ENCODE measurements at places on chromosomes 3 and 15.

- no peak for DNase-seq
Observed at GRCh38 chr3:150850191-150850590, 55.0 kb downstream of the MINDY4B start.

GRCh38 chr3:155110996-155111901 is 31.1 kb downstream of the MME start:
- no peak for DNase-seq

GRCh38 chr15:100348578-100348977 is 6.8 kb upstream of the ADAMTS17 start:
- DNase-seq = no peak

GRCh38 chr15:71508081-71508682 is 302.2 kb upstream of the NR2E3 start:
- DNase-seq = no peak

- DNase-seq = no peak
Observed at GRCh38 chr3:175047786-175048185, 188.7 kb downstream of the NAALADL2 start.

GRCh38 chr3:61979638-61980037 is 393.7 kb downstream of the FEZF2 start:
- no peak for DNase-seq

- DNase-seq = no peak
Observed at GRCh38 chr15:37818152-37818677, 116.2 kb upstream of the TMCO5A start.

DNA sequence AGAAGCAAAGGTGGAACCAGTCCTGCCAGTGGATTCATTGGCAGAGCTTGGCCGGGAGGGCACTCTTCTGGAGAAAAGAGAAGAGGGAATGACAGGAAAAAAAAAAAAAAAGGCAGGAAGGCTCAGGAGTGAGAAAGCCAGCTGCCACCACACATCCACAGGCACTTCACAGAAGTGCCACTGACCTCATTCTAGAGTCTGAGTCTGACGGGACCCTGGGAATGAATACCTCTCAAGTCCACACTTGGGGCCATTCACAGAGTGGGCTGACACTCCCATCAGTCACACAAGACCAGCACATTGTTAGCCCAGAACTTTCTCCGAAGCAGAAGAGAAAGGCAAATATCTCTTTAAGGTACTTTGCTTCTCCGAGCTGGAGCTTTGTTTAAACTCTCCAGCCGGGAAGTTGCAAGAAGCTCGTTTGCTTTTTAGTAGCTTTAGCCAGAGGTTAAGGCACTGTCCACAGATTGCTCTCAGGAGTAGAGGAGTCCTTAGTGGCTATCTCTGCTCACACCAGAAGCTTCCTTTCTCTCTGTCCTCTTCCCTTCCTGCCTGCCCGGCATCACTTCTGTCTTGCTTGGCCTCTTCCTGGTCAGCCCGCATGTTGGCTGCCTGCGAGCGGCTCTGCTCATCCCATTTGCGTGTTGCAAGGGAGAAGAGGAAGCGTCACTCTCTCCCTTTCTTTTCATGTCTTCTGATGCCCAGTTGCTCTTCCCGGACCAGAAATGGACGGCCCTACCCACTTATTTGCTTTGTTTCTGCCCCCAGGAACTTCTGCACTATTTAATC is 53.8 kb downstream of the CMTM6 start:
- DNase-seq = no peak

DNA sequence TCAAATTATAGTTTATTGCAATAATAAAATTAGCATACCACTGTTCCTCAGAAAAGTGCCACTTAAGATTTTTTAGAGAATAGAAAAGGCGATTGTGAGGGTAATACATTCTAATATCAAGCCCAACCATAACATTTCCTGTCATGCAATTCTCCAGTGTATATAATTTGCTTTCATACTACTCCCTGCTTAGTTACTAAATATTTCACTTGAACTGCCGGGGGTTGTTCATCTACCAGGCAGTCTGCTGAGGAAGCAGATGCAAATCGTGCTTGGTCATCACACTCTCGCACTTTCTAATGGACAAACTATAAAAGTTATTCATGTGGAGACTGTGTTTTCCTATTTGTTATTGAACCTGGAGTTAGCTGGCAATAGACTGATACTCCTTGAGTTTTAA is 645.6 kb upstream of the CBLB start:
- no peak for DNase-seq

GRCh38 chr3:141148770-141149169 is 82.9 kb upstream of the PXYLP1 start:
- DNase-seq = no peak

GRCh38 chr3:49027634-49028033 is 1.6 kb downstream of the IMPDH2 start:
- DNase-seq = no peak

GRCh38 chr3:69499899-69500421 is 114.1 kb upstream of the FRMD4B start:
- no peak for DNase-seq

DNA sequence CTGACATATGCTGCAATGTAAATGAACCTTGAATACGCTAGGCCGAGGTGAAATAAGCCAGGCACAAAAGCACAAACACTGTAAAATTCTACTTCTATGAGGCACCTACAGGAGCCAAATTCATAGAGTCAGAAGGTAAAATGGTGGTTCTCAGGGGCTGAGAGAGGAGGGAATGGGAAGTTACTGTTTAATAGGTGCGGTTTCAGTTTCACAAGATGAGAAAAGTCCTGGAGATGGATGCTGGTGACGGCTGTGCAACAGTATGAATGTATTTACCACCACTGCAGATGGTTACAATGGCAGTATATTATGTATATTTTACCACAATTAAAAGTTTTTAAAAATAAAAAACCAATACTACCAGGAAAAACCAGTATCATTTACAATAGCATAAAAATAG is 4.0 kb downstream of the TNK2 start:
- DNase-seq = no peak

DNA sequence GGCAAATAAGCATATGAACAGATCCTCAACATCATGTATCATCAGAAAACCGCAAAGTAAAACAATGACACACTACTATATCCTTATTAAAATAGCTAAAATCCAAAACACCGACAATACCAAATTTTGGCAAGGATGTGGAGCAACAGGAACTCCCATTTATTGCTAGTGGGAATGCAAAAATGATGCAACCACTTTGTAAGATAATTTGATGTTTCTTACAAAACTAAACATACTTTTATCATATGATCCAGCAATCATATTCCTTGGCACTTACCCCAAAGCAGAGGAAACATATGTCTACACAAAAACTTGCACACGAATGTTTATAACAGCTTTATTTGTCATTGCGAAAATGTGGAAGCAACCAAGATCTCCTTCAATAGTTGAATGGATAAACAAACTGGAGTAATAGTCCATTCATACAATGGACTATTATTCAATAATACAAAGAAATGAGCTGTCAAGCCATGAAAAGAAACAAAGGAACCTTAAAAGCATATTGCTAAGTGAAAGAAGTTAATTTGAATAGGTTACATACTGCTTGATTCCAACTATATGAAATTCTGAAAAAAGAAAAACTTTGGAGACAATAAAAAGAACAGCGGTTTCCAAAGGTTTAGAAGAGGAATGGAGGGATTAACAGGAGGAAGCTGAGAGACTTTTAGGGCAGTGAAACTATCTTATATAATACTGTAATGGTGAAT is 172.0 kb downstream of the VPS13C start:
- no peak for DNase-seq

DNA sequence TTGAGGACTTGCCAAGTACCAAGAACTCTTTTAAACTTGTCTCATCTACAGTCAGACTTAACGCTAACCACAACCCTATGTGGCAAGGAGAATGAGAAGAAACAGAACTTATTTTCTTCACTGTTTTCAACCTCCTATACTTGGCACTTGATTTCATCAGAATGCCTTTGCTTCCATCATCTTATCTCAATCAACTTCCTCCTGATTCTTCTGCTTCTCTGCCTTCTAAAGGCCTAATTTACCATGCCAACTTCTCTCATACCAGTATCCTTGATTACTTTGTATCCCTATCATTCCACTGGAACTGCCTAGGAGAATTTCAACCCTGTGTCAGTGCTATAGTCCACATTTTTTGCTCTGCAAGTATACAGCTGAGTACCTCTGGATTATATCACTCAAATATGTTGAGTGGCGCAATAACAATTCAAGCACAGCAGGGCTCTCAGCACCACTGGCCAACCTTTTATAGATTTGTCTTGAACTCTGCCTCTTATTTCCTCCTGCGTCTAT is 413.6 kb downstream of the ROBO1 start:
- no peak for DNase-seq

- DNase-seq = no peak
Observed at GRCh38 chr3:172688588-172688987, 22.3 kb downstream of the NCEH1 start.

DNA sequence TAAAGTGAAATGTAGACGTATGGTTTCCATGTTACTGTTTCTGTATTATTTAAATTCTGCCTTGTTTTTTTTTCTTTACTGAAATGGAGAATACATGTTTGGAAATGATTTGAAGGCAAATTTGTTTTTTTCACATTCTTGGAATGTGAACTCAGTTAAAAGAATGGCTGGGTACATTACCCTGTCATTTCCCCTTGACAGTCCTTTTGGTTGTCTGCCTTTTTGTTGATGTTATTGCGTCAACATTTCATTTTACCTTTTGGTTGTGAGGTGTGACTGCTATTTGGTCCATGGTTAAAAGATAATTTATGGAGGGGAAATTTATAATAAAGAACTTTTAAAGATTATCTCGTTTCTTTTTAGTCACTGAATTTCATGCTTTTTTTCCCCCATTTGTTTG is 3.2 kb upstream of the GPR171 start:
- DNase-seq = no peak

GRCh38 chr15:99437315-99438223 is 128.2 kb upstream of the MEF2A start:
- DNase-seq = no peak

DNA sequence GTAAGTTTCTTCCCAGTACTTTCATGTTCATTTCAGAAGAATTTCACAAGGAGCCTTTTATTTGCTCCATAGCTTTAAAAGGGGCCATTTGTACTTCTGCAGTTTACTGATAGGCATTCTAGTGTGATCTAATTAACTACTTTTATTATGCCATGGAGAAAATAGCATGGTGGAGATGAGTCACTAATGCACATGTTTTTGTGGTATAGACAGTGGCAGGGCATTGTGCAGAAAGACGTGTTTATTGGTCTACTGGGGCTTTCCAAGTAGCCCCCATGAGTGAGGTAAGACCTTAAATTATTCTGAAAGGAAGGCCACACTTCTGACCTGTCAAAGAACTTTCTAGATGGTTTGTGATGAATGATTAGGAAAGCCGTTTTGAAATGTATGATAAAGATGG is 810.0 kb upstream of the NR2F2 start:
- DNase-seq = no peak

DNA sequence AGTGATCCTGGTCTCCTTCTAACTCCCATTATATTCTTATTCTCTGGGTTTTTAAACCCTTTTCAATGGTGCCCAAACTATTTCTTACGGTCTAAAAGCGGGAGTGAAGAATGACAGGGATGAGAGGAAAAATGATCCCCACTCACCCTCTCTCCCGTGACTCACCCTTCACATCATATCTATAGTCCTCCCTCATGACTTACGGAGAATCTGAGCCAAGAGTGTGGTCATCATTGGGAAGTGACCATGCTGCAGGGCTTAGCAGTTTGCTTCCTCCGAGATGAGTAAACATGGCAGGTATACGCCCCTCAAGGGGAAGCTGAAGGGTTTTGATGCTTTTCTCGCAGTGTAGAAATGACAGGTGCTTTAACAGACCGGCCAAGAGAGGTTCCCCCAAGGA is 274.0 kb downstream of the RYR3 start:
- DNase-seq = no peak

DNA sequence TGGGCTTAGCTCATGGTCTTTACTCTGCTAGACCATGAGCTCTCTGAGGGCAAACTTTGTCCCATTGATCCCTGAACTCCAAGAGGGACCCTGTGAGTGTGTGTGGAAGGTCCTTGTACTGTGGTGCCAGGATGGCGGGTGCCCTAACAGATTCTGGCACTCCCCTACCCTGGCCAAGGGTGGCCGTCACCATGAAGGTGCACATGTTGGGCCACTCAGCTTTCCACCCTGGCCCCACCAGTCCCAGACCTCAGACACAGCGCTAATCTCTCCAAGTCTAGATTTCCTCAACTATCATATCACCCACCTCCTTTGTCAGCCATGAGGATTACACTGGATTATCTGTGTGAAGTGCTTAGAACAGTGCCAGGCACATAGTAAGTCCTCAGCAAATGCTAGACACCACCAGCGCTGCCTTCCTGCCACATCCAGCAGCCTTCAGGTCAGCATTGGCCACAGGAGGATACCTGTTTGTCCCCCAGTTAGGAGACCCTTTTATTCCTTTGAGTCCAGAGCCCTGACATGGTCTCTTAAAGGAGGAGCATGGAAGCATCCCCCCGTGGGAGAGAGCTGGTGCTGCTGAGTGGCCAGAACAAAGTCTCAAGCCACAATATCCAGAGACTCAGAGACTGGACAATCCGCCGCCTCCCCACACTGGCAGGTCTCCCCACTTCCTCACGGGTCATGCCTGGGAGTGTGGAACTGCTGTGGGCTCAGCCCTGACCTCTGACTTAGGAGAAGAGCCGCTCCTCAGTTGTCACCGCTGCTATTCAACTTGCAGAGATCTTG is 44.5 kb upstream of the SLCO2A1 start:
- no peak for DNase-seq

DNA sequence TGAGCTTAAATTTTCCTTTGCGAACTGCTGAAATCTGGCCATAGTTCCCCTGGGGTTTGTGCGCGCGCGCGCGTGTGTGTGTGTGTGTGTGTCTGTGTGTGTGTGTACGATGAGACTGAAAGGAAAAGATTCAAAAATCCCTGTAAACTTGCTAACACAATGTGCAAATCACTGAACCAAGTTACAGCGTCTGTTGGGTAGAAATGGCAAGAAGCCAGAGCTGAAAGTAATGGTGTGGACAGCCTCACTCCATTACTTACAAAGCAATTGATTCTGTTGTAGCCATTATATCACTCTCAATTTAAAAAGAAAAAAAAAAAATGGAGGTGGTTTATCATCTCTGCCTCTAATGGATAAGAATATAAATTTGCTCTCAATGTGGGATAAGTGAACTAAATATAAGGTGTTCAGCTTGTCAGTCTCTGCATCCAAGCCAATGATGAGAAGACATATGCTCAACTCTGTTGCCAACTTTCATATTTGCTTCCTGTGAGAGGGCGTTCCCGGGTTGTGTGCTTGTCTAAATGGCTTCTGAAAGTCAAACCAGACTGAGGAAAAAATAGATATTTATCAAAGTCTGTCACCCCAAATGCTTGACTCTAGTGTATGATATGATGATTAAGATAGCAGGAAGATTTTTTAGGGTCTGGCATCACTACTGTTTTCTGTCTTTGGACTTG is 422.2 kb downstream of the ZNF385D start:
- no peak for DNase-seq

All from D341Med (cell line).